ENCODE measurements at places on chromosomes 11 and 22.

DNA sequence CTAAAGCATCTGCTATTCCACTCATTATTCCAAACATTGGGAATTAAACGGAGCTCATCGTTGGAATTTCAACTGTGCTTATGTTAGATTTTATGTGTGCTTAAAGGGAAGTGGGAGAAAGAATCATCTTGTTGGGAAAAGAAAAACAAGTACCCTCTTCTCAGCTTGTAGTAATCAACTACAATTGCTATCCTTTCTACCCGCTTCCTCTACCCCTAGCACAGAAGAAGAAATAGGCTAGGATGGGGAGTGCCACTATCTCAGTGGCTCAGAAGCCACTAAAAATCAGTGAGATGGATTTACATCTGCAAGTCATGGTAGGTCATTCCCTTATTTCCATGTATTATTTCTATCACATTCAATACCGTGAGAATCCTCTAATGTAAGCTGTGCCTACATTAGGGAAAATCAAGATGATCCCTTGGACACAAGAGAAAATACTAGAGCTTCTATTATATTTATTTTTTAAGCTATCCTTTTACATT, 97.9 kb upstream of the CD44 start:
- no peak for DNase-seq

- DNase-seq = no peak
Observed at GRCh38 chr22:44483878-44484277, 14.2 kb downstream of the RTL6 start.

DNA sequence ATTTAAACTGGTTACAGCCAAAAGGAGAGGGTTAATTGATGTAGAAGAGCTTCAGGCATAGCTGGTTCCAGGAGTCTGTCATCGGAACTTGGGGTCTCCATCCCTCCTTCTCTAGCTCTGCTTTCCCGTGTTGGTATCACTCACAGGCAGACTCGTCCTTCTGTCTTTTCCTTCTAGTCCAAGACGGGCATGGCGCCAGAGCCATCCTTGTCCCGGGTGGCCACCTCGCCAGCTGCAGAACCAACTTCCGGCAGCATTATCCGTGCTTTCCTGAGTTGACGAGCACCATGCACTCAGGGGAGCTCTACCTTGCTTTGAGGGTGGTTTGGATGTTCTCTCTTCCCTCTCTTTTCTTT, 14.7 kb downstream of the LINC01488 start:
- no peak for DNase-seq

DNA sequence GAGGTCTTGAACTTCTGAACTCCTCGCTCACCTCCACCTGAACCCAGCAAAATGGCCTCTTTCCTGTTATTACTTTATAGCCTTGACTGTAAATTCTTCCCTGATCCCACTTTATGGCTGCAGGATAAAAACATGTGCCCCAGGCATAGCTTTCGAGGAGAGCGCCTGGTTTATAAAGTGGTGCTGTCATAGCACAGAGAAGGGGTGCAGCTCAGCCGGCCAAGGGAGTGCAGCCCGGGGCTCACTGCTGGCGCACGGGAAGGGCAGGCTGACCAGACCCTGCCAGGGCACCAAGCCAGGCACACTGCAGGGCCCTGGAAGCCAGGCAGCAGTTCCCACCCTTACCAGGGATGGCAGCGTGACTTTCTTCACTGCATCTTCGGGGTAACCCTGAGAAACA, 50.9 kb downstream of the ISX start:
- DNase-seq = no peak

GRCh38 chr11:16226245-16226644, 130.1 kb downstream of the SOX6 start:
- no peak for DNase-seq
